ENCODE measurements at places on chromosomes 2 and 18.

DNA sequence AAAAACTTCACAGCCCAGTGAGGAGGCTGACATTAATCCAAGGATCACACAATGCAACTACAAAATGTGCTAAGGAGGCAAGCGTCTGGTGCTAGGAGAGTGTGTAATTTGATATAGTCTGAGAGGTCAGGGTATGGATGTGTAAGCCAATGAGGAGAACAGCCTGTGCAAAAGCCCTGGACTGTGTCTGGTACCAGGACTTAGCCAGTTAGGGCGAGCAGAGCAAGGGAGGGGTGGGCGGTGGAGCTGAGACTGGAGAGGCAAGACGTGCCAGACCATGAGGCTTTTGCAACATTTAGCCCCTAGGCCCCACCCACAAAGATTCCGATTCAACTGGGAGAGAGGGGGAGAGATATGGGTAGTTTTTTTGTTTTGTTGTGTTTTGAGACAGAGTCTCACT lies 33.5 kb upstream of the SPRED2 start:
- no peak for DNase-seq

GRCh38 chr18:79590191-79591031 lies 89.2 kb upstream of the CTDP1 start:
- no peak for DNase-seq

DNA sequence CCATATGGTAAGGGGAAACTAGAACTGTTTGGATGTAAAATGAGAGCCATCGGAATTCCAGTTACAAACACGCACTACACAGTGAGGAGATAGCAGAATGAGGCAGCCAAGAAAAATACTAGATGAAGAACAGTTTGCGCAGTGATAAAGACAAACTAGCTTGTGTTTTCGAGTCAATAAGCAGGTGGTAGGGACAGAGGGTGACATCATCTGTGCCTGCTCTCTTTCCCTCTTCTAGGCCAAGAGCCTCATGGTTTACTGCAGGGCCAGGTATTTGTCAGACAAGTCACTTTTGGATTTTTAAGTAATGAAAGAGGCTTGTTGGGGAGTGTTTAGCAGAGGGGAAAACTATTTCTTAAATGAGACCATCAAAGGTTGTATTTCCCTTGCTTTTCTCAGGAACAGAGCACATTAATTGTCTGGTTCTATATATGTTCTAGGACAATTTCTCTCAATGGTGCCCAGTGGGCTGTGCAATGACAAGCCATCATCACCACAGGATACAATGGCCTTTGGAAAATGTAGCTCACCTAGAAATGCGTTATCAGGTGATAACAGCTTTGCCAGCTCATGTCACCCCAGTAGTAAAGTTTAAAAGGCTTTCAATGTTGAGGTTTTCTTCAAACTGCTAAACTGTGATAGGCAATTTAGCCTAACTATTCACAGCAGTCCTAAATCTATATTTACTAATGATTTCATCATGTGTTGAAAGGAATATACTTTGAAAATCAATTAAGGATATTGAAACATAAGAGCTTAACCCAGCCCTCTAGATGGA lies 1210.3 kb upstream of the ZEB2 start:
- no peak for DNase-seq

DNA sequence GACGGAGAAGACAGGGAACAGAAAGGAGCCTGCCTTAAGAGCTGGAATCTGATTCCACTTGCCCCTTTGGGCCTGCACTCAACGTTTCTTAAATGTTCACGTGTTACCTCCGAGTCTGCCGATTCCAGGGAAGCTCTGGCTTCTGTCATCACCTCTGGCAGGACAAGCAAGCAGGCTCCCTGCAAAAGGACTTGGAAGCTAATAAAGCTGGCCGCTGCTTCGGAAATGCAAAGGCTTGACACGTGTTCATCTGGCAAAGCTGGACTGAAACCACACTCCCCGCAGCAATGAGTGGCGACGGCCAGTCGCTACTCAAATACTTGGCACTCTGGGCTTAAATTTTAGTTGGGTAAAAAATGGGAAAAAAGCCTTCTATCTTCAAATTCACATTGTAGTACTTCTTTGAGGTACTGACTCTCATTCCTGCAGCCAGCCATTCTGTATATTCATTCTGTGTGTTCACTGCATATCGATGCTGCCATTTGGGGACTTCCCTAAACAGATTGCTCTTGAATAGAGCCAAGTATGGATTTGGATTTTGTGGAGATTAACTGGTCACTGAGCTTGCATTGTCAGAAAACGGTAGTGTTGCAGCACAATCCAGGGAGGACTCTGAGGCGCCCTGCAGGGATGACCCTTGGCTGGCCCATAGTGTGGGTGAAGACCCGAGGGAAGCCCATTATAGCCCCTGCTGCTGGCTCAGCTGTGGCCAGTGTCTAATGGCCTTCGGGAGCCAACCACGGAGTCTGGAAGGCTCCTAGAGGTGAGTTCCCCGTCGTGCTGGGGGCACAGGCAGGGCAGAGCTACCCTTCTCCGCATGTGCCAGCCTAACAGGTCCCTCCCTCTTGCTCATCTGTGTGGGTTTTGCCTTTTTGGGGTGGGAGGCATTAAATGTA lies 231.5 kb downstream of the PRKCE start:
- DNase-seq, result no peak

DNA sequence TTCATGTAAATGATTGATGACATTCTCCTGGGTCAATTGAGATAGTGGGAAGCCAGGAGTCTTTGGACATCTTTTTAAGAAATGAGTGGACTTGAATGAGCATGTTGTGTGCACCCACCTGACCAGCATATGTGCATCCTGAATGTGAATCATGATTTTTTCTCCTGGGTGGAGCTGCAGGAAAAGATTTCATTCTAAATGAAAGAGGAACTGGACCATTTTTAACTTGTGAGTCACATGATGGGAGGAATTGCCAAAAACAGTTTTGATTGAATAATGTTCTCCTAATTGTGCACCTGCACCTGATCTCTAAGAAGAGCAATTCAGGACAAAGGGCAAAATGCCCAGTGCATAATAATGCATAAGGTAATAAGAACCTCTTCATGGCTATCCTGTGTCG lies 32.3 kb downstream of the COPS8 start:
- no peak for DNase-seq

DNA sequence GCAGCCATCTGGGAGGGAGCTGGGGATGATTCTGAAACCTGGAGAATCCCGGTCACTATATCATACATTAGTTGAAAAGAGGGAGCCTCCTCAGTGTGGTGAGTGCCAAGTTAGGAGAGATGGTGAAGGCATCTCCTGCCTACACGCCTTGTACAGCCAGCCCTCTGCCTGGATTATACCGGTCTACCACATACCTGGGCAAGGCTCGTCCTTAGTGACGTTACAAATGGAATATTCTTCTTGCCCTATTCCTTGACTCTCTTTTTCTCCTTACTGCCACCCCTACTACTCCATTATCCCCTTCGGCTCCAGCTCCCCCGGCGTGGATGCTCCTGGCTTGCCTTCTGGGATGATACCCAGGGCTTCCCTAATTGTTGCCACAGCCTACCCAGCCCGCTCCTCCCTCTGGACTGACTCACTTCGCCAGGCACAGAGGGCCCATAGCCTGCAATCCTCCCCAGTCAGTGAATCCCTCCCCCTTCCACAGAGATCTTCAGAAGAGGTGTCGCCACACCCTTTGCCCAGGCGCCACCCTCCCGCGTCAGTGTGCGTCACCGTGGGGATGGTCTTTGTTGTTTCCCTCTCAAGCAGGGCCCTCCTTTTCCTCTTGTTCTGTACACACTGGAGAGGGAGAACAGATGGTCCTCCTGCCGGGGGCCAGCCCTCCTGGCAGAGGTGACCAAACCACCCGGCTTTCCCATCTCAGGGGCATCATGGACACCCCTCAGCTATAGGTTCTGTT lies 115.2 kb upstream of the EPAS1 start:
- DNase-seq, result no peak

- no peak for DNase-seq
These were observed 19.5 kb downstream of the MYO1B start for GRCh38 chr2:191264647-191265081.

DNA sequence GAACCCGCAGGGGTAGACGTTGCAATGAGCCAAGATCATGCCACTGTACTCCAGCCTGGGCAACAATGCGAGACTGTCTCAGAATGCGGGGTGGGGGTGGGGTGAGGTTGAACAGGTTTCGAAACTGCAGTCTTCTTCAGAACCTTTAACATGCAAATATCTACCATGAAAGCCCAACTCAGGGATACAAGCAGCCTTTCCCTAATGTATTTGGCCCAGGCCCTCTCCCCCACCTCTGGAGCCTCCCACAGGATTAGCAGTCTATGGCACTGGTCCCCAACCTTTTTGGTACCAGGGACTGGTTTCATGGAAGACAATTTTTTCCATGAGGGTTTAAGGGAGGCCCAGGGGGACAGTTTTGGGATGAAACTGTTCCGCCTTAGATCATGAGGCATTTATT lies 53.5 kb downstream of the CCBE1 start:
- no peak for DNase-seq

DNA sequence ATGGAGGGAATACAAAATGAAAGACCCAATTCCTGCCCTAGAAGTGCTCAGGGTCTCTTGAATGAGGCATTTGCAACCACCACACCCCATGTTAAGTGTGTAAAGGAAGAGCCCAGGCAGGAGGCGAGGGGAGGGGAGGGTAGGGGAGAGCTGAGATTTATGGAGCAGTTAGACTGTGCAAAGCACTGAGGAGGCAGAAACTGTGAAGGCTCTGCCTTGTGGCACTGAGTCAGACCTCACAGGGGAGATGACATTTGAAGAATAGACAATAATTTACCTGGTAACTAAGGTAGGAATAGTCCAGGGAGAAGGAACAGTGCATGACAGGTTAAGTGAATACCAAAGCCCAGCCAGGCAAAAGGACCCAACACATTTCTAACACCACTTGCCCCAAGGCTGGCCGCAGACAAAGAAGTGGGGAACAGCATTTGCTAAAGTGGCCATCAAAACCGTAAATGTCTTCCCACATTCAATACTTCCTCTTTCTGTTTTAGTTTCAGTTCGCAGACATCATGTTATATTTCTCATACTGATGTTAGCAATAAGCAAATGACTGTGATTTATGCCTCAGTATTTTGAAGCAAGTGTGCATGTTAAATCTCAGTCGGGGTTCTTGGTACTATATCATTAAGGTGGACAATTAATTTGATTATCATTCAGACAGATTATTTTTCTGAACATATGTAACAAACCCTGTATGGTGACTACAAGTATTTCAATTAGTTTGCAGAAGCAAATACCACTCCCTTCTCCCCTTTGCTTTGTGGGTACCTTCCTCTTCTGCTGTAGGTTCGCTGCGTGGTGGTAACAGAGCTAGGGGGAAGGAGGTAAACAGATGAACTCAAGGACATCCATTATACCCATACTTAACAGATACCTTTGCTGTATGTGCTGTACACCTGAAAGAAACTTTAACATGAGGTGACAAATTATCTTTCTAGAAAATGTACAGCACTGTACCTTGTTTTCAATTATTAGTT lies 27.5 kb downstream of the CDH20 start:
- DNase-seq, result no peak

DNA sequence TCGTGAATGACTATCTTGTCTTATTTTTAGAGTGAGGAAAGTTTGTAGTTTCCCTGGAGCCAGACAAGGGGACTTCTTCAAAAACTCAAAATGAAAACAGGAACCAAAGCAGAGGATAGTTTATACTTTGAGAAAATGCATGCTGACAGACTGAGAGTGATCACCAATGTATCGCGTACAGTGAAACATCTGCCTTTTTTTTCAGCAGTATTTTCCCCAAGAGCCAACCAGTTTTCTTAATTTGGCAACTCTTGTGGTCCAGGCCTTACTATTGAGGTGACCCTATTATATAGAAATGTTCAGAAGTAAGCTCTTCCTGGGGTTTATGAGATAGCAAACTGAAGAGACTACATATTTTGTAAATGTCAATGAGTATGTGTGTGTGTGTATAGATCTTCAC lies 153.7 kb upstream of the VRK2 start:
- no peak for DNase-seq
